Cerebellar nuclear complex (tissue), 1 donor: ENCODE measurements at places on chromosomes 7 and 10.

DNA sequence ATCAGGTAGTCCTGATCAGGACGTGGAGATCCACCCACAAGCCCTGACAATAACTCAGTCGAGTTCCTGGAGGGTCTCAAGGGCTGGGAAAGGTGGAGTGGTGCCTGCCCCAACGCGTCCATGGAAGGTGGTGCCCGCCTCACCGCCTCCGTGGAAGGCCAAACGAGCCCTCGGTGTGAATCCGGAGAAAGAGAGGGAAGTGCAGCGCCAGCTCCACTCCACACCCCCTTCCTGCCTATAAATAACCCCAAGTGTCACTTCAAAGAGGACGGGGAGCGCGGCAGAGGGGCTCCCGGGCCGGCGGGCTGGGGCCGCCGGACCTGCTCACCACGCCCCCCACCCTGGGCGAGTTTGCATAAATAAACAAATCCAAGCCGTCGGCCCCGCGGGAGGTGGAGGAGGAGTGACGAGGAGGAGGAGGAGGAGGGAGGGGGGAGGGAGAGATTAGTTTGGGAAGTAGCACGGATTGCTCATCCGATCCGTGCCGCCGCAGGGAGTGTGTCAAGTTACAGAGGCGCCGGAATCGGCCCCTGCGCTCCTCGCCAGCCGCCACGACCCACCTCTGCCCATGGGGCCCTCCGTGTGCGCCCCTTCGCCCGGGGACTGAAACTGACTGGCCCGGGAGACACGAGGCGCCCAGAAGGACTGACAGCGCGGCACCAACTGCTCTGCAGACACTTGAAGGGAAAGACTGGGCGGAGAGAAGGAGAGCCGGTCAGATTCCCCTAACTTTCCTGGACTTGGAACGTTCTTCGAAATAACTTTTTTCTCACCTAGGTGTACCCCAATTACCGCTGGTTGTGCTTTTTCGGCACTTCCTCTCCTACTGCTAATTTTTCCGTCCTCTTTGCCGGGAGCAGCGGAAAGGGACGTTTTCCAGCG, at the start of gene COL13A1:
TSS of gene COL13A1 (plus strand) at position 473 of the 882 bp plus-strand sequence. CDS start 518 bp downstream, outside the sequence.
- DNase-seq: no peak

DNA sequence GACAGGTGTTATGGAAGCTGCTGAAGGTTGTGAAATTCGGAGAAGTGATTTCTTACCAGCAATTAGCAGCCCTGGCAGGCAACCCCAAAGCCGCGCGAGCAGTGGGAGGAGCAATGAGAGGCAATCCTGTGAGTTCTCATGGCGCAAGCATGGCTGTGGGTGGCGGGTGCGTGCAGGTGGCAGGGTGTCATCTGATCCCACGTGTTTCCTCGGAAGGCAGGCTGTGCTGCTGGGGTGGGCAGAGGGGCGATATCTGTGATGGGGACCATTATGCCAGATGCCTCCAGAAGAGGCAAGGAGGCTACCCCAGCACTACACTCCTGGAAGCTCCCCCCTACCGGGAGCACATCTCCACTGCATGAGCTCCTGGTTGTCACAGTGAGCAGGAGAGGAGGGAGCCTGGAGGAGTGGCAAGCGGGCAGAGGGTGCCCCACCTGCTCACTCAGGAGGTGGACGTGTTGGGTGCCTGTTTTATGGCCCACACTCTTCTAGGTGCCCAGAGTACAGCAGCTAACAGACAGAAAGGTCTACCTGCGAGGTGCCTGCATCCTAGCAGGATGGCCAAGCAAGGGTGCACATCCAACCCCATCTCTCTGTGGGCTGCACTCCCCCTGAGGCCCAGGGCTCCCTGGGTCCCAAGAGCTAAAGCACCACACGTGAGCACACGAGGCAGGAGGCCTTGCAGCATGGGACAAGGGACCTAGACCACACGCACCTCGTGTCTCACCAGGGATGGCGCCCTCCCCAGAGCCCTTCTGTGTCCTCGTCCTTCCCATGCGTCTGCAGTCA, 204.7 kb downstream of the EBF3 start:
- no peak for DNase-seq

- no peak for DNase-seq
These were observed 271.2 kb downstream of the ARHGAP12 start for GRCh38 chr10:31657434-31657872.

GRCh38 chr7:154757756-154758155, 245.2 kb downstream of the PAXIP1 start:
- no peak for DNase-seq

GRCh38 chr10:93198401-93199131, 124.9 kb downstream of the CYP26A1 start:
- no peak for DNase-seq

DNA sequence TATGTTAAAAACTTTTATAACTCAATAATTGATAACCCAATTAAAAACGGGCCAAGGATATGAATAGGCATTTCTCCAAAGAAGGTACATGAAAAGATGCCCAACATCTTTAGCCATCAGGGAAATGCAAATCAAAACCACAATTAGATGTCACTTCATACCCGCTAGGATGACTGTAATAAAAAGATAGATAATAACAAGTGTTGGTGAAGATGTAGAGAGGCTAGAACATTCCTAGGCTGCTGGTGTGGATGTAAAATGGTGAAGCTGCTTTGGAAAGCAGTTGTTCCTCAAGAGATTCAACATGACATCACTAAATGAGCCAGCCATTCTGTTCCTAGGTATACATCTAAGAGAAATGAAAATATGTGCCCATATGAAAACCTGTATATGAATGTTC, 35.6 kb downstream of the CAMK1D start:
- DNase-seq: no peak

DNA sequence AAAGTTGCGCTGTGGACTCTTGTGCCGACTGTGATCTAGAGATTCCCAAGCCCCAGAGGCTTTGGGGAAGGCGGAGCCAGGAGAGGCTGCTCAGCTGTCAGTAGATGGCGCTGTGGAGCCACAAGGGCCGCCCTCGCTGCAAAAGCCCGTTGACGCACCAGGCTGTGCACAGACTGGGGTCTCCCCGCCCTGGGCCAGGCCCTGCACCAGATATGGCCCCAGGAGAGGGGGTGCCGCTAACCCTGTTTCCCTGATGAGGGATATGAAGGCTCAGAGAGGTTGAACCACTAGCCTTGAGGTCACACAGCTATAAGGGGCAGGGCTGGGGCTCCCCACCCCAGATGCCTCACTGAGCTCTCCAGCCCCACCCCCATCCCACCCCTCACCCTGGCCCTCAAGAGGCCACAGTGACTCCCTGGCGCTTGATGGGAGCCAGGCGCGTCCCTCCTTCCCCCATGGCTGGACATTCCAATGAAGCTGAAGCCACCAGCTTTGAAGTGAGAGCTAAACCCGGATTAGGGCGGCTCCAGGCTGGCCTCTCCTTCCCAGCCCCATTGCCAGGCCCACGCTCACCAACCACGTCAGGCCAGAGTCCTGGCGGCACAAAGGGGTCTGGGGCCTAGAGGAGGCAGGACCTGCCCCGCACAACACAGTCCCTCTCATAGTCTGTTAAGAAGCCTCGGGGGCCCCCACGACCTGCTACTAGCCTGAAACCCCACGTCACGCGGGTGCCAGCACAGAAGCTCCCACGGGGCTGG, 26.4 kb downstream of the MYL10 start:
- DNase-seq: peak; percentile 8

GRCh38 chr7:27143950-27144780, 684 bp upstream of the HOXA5 start:
- no peak for DNase-seq

DNA sequence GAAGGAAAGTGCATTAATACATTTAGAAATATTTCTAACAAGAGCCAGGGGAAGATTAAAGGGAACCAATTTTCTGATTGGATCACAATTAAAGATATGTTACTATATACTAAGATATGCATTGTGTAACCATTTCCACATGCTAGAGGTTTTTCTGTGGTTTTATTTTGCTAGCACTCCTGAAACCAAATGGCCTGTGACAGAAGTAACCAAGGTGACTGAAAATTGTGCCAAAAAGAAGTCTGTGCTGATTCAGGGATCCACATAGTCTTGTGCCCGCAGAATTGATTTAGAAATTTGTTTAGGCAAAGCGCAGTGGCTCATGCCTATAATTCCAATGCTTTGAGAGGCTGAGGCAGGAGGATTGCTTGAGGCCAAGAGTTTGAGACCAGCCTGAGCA, 1.8 kb downstream of the CC2D2B start:
- DNase-seq: no peak

GRCh38 chr10:46995234-46995633, 84.0 kb downstream of the PTPN20 start:
- no peak for DNase-seq

DNA sequence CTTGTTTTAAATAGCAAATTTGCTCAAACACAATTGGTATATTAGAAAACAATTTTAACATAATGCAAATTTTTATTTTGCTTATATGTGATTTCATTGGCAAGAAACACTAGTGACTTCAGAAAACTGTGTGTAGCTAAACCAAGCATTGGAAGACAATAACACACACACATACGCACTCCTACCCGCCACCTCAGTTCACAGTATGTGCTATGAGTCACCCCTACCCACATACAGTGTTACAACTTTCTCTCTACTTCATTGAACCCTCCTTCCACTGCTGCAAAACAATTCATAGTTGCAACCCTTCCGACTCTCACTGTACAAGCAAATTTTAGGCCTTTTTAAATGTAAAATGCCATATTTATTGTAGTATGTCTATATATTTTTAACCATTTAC, 119.9 kb upstream of the THSD7A start:
- DNase-seq: no peak
